ENCODE measurements at places on chromosomes 6 and 20. TPM values are rescaled to one million over a fixed set of nuclear protein-coding genes. Genes with fewer than 3 reads are reported as not detected.

DNA sequence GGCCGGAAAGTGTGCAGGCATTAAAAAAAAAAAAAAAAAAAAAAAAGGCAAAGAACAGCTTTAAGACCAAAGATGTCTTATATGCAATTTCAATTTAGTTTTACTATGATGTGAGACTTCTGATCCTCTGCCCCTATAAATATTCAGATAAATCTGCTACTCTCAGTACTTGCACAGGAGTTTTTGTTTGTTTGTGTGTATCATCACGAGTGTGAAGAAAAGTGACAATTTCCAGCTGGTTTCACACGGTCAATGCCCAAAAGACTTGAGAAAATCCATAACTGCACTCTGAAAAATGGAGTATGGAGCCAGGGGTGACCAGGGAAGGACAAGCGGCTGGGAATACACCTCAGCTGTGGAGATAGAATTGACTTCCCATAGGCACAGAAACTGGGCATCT is 757.7 kb downstream of the C6orf118 start:
- H3K4me1 ChIP-seq = no peaks in the 10 kb centered on the region
- no peak for DNase-seq
- no peak overlapping the region for H3K27ac ChIP-seq
- H3K36me3 ChIP-seq = no peaks in the 10 kb centered on the region
- H3K27me3 ChIP-seq = no peaks in the 10 kb centered on the region

The GCNT2 gene
- polyA plus RNA-seq = 19.3 TPM

DNA sequence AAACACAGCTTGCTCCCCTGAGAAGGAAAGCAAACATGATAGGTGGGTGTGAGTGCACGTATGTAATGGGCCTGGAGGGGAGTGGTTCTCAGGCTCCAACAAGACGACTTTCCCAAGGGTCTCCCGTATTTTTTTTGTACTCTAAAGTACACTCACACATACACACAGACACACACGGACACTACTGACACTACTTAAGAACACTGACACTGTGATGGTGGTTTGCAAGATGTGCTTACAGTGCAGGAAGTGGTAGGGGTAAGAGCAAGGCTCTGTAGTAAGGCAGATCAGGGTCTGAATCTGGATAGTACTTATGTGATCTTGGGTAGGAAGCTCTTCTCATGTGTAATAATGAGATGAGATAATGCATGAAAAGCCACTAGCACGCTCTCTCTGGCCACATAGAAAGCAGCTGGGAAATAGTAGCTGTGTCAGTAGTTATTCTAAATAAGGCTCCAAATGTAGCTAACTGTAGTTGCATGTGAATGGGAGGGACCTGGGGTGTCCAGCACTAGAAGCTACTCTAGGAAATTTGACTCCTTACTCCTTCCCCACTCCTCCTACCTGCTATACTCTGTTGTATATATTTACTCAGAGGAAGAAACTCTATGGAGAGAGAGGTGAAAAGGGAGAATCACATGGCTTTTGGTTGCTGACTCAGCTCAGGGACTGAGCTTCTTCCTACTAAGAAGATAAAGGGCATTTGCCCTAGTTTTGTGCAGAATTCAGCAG is 8.4 kb upstream of the ZBTB24 start:
- no peak for DNase-seq
- 0 out of 2 replicates have a peak overlapping the region, but pooled peaks have one; percentile 16 for H3K27ac ChIP-seq
- H3K27me3 ChIP-seq = no peaks in the 10 kb centered on the region
- H3K4me1 ChIP-seq = peaks cover 23% of the 10 kb centered on the region
- H3K36me3 ChIP-seq = no peaks in the 10 kb centered on the region

- H3K4me1 ChIP-seq = no peaks in the 10 kb centered on the region
- no peak overlapping the region for H3K4me3 ChIP-seq
- no peak overlapping the region for H3K27ac ChIP-seq
Observed at GRCh38 chr6:3533981-3534380, 77.1 kb upstream of the SLC22A23 start.

DNA sequence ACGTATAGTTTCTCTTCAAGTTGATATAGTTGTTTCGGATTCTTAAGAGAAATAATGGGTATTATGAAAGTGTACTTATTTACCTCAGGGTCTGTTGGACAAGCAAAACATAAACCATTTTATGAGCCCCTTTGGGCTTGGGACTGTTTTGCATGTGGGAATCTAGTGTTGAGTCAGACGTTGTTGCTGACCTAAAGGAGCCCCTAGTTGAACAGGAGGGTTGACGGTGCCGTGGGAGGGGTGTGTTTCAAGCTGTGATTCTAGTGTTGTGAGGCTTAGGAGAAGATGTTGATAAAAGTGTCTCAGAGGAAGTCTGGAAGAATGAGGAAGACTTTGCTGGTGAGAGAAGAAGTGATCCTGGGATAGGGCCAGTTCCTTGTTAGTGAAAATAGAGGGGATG is 140.0 kb downstream of the ARID1B start:
- H3K27me3 ChIP-seq = no peaks in the 10 kb centered on the region
- no peak overlapping the region for H3K4me3 ChIP-seq

DNA sequence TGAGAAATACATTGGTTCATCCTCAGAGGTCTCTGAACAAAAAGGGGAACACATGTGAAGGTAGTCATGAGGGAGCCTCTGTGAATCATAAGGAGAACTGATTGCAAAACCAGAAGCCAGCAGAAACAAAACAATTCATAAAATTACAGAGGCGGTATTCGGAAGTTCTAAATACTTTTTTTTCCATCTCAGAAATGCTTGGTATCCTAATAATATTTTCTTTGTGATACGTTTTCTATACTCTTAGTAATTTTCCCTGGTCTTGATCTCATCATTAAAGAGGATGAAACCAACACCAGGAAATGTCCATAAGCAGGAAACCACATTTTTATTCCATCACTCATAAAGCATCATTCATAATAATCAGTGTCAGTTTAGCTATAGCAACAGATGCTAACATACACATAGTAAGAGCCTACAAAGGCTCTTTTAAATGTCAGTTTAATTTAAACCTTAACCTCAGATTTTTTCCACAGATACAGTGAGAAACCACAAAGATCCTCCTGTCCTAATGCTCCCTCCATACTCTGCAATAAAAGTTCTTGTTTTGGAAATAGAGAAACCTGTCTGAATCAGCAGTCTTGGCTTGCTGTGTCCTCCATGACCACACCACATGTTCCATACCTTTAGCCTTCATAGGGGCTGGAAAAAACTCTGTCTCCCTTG is 29.2 kb downstream of the SGK1 start:
- no peak for DNase-seq
- H3K27ac ChIP-seq = no peak overlapping the region
- H3K36me3 ChIP-seq = no peaks in the 10 kb centered on the region
- H3K27me3 ChIP-seq = no peaks in the 10 kb centered on the region

The NKX2-4 gene
- polyA plus RNA-seq = 0.12 TPM

- H3K27ac ChIP-seq = no peak overlapping the region
- DNase-seq = no peak
- H3K27me3 ChIP-seq = no peaks in the 10 kb centered on the region
Observed at GRCh38 chr20:44597930-44598329, 15.6 kb downstream of the PKIG start.

- H3K4me3 ChIP-seq = no peak overlapping the region
- no peaks in the 10 kb centered on the region for H3K36me3 ChIP-seq
Observed at GRCh38 chr6:9039258-9039657, 603.9 kb upstream of the SLC35B3 start.

The ULBP1 gene
- 0.32 TPM for polyA plus RNA-seq

The ATP9A gene
- 5.0 TPM for polyA plus RNA-seq

- no peaks in the 10 kb centered on the region for H3K36me3 ChIP-seq
- DNase-seq = no peak
- H3K4me3 ChIP-seq = no peak overlapping the region
- H3K27ac ChIP-seq = no peak overlapping the region
Observed at GRCh38 chr20:52494244-52494643, 302.7 kb upstream of the ZFP64 start.

- H3K27me3 ChIP-seq = no peaks in the 10 kb centered on the region
- peaks cover 7% of the 10 kb centered on the region for H3K4me1 ChIP-seq
- no peak overlapping the region for H3K27ac ChIP-seq
- no peak for DNase-seq
Observed at GRCh38 chr6:140043762-140044378, 669.4 kb upstream of the CITED2 start.

- H3K36me3 ChIP-seq = no peaks in the 10 kb centered on the region
- DNase-seq = no peak
- H3K27ac ChIP-seq = no peak overlapping the region
- no peaks in the 10 kb centered on the region for H3K27me3 ChIP-seq
- H3K4me1 ChIP-seq = peaks cover 9% of the 10 kb centered on the region
Observed at GRCh38 chr6:11233673-11234573, 1.5 kb upstream of the NEDD9 start.

The PAX1 gene
- polyA plus RNA-seq = not detected

DNA sequence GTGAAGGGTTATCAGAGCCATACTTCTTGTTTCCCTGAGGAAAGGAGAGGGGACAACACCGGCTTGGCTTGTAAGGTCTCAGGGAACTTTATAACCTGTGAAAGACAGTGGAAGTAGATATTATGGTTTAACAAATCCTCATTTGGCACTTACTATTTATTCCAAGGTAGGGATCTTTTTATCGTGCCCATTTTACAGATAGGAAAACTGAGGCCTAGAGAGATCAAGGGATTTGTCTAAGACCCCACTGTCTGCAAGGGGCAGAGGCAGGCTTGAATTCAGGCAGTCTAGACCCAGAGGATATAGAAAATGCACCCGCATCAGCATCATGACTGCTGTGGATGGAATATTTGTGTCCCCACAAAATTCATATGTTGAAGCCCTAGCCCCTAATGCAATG is 118.4 kb upstream of the CST7 start:
- H3K4me1 ChIP-seq = no peaks in the 10 kb centered on the region
- no peak overlapping the region for H3K27ac ChIP-seq
- no peak for DNase-seq
- H3K36me3 ChIP-seq = no peaks in the 10 kb centered on the region
- no peak overlapping the region for H3K4me3 ChIP-seq
- H3K27me3 ChIP-seq = no peaks in the 10 kb centered on the region

GRCh38 chr6:3001773-3002293 is 2.1 kb downstream of the NQO2 start:
- peaks cover 9% of the 10 kb centered on the region for H3K36me3 ChIP-seq
- no peaks in the 10 kb centered on the region for H3K4me1 ChIP-seq
- peak overlapping the region; percentile 85 for H3K4me3 ChIP-seq
- H3K27ac ChIP-seq = no peak overlapping the region

The SLC52A3 gene
- polyA plus RNA-seq = 2.3 TPM

- no peak overlapping the region for H3K4me3 ChIP-seq
- no peak overlapping the region for H3K27ac ChIP-seq
- no peaks in the 10 kb centered on the region for H3K4me1 ChIP-seq
- no peaks in the 10 kb centered on the region for H3K36me3 ChIP-seq
- no peak for DNase-seq
Observed at GRCh38 chr6:110810896-110811586, 4.2 kb downstream of the CDK19 start.

- H3K4me3 ChIP-seq = no peak overlapping the region
- no peak overlapping the region for H3K27ac ChIP-seq
- H3K36me3 ChIP-seq = no peaks in the 10 kb centered on the region
Observed at GRCh38 chr20:51616060-51616459, 73.5 kb upstream of the NFATC2 start.

DNA sequence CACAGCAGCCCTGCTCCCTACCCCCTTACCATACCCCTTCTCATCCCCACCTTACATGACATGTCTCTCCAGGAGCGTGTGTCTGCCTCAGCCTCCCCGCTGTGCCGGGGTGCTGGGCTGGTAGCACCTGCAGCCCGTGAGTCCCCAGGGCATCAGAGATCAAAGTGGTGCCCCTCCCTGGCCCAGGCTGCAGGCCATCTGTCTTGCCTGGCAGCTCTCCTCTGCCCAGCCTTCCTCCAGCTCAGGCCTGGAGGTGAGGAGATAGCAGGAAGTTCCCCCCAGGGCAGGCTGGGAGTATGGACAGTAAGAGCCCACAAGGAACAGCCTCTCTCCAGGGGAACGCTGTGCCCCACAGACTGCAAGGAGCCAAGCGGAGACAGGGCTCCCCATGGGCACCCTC is 35.3 kb downstream of the GRM4 start:
- DNase-seq = no peak
- no peak overlapping the region for H3K4me3 ChIP-seq
- H3K4me1 ChIP-seq = no peaks in the 10 kb centered on the region
- no peak overlapping the region for H3K27ac ChIP-seq
- no peaks in the 10 kb centered on the region for H3K36me3 ChIP-seq

DNA sequence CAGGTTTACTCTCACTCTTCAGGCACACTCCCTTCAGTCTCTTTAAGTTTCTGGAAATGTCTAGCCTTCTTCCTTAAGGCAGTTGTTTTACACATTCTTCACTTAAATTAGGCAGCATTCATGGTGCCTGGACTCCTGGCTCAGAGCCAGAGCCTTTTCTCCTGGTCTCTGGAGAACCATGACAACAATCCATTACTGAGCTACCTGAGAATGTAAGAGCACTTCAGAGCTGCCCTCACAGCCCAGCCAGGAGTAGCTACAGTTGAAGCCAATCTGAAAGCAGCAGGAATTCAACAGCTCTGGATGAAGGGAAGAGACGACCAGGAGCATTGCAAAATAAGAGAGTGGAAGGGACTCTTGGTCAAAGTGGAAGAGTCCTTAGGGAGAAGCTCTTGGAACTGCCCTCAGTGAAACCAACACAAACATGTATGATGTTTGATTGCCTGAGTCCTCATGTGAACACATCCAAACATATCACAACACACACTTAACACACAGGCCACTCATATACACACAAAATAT is 416.8 kb upstream of the SPTLC3 start:
- H3K27ac ChIP-seq = no peak overlapping the region
- H3K4me3 ChIP-seq = no peak overlapping the region
- DNase-seq = no peak
- peaks cover 5% of the 10 kb centered on the region for H3K4me1 ChIP-seq
- no peaks in the 10 kb centered on the region for H3K27me3 ChIP-seq

DNA sequence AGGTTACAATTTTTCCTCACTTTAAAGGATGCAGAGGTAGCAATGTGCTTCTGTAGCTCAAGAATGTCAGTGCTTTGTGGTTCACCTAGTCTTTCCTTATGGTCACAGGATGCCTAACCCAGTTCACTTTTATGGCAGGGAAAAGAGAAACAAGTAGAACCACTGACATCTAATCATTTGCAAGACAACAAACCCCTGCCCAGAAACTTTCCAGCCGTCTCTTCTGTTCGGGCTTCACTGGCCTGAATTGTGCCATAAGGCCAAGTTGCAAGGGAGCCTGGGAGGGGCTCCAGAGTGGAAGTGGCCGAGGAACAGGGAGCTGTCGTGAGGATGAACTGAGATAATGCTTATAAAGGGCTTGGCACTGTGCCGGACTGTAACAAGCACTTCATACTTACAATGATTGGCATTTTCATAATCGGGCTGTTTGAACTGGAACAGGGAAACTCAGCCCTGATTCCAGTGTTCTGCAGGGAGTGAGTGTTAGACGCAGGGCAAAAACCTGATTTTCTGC is 212.6 kb downstream of the BCAS1 start:
- H3K4me1 ChIP-seq = peaks cover 8% of the 10 kb centered on the region
- no peak overlapping the region for H3K4me3 ChIP-seq
- DNase-seq = no peak
- H3K36me3 ChIP-seq = no peaks in the 10 kb centered on the region

The PLA2G7 gene
- 1.3 TPM for polyA plus RNA-seq

The HLA-DOA gene
- polyA plus RNA-seq = 120 TPM

DNA sequence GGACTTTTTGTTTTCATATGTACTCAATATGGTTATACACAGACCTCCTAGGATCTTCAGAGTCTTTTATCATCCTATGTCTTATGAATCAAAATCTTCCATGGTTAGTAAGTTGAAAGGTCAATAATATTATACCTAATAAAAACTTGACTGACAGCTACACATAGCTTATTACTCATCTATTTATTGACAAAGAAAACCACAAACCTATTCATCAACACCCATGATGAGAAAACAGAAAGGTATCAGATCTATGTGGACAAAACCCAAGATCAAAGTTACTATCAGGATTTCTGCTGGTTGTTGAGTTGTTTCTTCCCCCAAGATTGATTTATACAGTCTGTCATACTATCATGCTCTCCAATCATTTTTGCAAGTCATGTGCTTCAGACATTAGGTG is 460.1 kb upstream of the MANEA start:
- H3K27me3 ChIP-seq = no peaks in the 10 kb centered on the region
- H3K27ac ChIP-seq = no peak overlapping the region
- H3K4me3 ChIP-seq = no peak overlapping the region
- DNase-seq = no peak
- no peaks in the 10 kb centered on the region for H3K36me3 ChIP-seq

Data from H1 (cell line).